ENCODE measurements at places on chromosomes 5 and 9. TPM values are rescaled to one million over a fixed set of nuclear protein-coding genes. Genes with fewer than 3 reads are reported as not detected.

DNA sequence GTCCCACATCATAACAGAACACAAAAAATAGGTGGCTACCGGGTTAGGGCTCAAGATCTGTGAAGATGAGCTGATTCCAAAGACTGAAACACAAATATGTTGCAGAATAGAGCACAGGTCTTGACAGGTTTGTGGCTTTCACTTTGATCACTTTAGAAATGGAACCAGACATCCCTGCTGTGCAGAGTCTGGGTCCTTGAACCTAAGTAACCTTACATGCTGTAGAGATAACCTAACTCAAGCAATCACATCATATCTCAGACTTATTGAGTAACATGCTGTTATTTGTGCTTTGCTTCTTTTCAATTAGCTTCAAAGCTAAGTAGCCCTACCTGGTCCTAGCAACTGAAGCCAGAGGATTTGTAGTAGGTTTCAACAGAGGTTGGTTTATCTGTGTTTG is 24.3 kb downstream of the FBXW2 start:
- DNase-seq: no peak

DNA sequence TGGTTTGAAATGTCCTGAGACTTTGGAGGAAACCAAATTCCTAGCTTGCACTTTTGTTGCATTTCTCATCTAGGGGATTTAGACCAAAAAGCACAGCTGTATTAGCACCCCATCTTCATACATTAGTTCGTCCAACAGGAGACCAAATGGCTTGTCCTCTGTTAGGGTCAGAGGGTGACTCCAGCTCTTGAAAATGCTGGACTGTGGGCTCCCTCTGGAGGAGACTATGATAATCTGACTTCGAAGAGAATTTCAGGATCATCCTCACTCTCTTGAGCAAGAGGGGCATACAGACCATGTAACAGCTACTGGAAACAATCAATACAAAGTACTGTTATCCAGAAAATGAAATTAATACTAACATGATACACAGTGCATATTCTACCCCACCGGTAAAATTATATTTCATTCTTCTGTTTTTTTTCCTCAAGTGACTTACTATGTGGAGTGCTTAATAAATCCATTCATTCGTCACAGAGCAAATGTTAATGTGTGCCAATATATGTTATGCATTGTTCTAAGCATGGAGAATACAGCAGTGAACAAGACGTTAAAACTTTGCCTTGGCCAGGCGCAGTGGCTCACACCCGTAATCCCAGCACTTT is 63.7 kb upstream of the PPP2CA start:
- peak; percentile 82 for DNase-seq

DNA sequence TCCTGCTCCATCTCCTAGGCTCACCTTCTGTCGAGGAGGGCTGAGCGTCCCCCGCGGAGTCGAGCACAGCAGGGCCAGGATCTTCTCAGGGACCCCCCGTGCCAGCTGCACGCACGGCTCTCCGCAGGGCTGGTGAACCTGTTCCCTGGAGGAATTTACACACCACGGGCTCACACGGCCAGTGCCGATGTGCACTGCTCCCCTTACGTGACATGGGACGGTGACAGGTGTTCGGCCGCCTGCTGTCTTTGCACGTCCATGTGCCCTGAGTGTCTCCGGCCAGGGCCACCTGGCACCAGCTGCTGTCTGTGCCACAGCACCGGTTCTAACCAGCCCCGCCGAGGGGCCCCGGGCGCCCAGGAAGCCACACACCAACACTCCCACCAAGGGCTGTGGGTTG is 8.7 kb upstream of the AGPAT2 start:
- DNase-seq: no peak

DNA sequence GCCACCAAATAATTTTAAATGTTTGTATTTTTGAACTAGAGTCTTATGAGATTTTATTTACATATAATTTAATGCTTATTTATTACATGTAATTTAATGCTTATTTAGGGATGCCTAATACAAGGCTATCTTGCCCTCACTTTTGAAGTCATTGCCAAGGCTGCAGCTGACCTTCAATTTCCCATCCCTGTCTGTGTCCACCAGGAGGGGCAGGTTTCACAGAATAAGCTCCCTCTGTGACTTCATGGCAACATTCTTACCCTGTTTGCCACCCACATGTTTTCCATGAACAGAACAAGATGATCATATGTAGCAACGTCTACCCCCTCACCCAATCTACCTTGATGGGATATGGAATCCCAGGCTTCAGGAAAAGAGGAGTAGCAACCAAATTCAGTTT is 27.0 kb downstream of the C5 start:
- DNase-seq: peak; percentile 38

GRCh38 chr5:1375871-1376810 is 31.2 kb upstream of the CLPTM1L start:
- no peak for DNase-seq

The ZNF79 gene
- total RNA-seq: 9.3 TPM
